ENCODE measurements at places on chromosomes 1 and 21.
A peak's percentile ranks its signal among the peaks of the same experiment; 100 is the strongest.

DNA sequence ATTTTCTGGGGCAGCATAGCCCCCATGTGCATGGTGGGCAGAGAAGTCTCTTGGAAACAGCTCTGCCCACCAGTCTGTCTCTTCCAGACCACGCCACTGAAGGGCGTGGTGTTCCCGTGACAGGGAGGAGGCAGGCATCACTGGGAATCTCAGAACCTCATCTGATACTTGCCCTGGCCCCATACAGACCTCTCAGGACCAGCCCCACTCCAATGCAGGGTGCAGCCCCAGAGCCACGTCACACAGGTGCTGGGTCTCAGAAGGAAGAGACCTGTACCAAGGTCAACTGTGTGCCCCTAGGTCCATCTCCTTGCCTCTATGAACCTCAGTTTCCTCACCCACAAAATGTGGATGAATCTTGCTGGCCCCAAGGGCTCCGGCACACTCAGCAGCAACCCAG, 7.3 kb downstream of the RAP1GAP start:
- H3K4me3 ChIP-seq, result no peak overlapping the region
- peaks cover 10% of the 10 kb centered on the region for H3K4me1 ChIP-seq
- no peak for DNase-seq

DNA sequence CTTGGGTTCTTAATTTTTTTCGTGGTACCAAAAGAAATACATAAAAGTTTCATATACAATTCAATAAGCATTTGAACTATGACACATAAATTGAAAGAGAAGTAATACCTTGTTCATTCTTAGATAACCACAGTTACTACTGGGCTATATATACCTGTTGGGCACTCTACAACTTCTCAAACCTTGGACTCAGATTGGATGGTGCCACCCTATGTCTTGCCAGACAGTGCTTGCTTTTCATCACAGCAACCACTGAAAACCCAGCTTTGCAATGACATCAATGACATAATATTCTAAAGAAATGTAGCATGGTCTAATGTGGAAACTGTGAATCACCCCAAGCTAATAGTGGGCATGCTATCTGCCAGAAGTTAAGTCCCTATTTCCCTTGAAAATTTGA, 62.8 kb upstream of the DPH5 start:
- no peak overlapping the region for H3K4me3 ChIP-seq
- H3K4me1 ChIP-seq, result peaks cover 44% of the 10 kb centered on the region
- no peaks in the 10 kb centered on the region for H3K27me3 ChIP-seq
- no peak for DNase-seq
- H3K27ac ChIP-seq, result no peak overlapping the region

DNA sequence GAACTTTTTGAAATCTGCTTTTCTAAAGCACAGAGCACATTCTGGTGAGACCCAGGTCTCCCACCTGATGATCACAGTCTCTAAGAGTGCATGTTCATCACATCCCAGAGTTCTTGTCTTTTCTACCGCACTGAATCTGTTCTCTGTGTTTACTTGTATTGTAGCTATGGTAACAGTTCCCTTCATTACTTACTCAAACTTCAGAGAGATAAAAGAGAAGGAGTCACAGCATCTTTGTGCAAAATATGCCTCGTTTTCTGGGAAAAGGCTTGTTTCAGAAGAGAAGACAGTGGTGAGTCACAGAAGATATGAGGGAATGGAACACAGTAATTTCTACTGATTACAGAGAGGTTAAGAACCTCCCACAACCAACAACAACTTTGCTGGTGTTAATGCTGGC, 580.6 kb downstream of the PLA2G4A start:
- no peaks in the 10 kb centered on the region for H3K4me1 ChIP-seq
- no peaks in the 10 kb centered on the region for H3K36me3 ChIP-seq
- no peak overlapping the region for H3K27ac ChIP-seq
- H3K4me3 ChIP-seq, result no peak overlapping the region
- DNase-seq, result no peak

- no peaks in the 10 kb centered on the region for H3K36me3 ChIP-seq
- no peak overlapping the region for H3K27ac ChIP-seq
- no peaks in the 10 kb centered on the region for H3K4me1 ChIP-seq
- no peak overlapping the region for H3K4me3 ChIP-seq
Measured at GRCh38 chr1:91282695-91283420, 121.8 kb downstream of the HFM1 start.

GRCh38 chr1:160004425-160004824, 27.4 kb downstream of the PIGM start:
- no peak overlapping the region for H3K4me3 ChIP-seq
- no peak overlapping the region for H3K27ac ChIP-seq
- DNase-seq, result no peak
- H3K4me1 ChIP-seq, result no peaks in the 10 kb centered on the region
- H3K27me3 ChIP-seq, result peaks cover 16% of the 10 kb centered on the region
- H3K36me3 ChIP-seq, result no peaks in the 10 kb centered on the region

DNA sequence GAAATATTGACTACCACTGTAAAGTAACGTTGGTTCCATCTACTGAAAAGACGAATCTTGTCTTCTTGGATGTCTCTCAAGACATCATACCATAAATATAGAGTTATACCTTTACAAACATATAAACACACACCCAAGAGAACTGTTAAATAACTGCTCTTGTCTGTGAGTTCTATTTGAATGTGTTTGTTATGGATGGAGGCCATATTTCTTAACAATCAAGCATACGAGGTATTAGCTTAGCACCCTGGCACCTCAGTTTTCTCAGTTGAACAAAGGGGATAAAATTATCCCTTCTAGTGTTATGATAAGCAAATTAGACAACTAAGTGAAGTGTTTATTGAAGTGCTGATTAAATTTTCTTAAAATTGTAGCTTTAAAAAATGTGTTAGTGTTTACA, 336.6 kb upstream of the ZRANB2 start:
- H3K27me3 ChIP-seq, result no peaks in the 10 kb centered on the region
- no peak overlapping the region for H3K27ac ChIP-seq
- DNase-seq, result no peak
- no peaks in the 10 kb centered on the region for H3K36me3 ChIP-seq
- H3K4me1 ChIP-seq, result no peaks in the 10 kb centered on the region
- no peak overlapping the region for H3K4me3 ChIP-seq

- peaks cover 4% of the 10 kb centered on the region for H3K27me3 ChIP-seq
- no peaks in the 10 kb centered on the region for H3K4me1 ChIP-seq
- H3K4me3 ChIP-seq, result no peak overlapping the region
- no peak overlapping the region for H3K27ac ChIP-seq
Measured at GRCh38 chr1:220824031-220824989, 37.6 kb downstream of the MTARC1 start.

DNA sequence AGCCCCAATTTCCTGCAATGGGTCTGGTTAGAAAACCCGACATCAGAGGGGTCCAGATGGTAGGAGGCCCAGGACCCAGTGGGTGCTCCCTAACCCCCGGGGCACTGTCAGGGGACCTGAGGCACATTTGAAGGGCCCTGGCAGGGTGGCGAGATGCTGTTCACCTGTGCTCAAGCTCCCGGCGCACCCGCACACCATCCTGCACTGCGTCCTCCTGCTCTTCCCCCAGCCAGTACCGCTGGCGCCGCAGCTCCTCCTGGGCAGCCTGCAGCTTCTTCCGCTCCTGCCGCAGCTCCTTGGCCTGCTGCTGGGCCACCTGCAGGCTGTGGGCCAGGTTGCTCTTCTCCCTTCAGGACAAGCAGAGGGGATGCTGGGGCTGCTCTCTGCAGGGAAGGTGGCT, 36.0 kb downstream of the RNU1-1 start:
- no peaks in the 10 kb centered on the region for H3K4me1 ChIP-seq
- H3K27me3 ChIP-seq, result no peaks in the 10 kb centered on the region
- no peak overlapping the region for H3K4me3 ChIP-seq
- no peak overlapping the region for H3K27ac ChIP-seq
- H3K36me3 ChIP-seq, result peaks cover 5% of the 10 kb centered on the region

DNA sequence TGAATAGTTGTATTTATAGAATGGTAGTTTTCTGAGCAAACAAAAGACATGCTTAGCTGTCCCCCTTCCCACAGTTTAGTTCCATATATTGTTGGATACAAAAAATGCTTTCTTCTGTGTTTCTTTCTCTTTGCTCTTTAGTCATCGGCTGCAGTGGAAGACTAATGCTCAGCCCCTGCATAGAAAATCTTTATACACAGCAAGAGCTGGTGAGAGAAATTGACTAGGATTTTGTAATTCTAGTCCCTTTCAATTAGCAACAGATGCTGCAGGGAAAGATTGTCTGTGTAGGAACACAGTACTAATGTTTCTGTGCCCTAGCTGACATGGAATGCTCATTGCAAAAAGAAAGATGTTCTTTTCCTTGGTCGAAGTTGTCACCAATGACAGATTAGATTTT, 200.9 kb downstream of the RPS6KC1 start:
- H3K36me3 ChIP-seq, result no peaks in the 10 kb centered on the region
- no peaks in the 10 kb centered on the region for H3K4me1 ChIP-seq
- no peak for DNase-seq
- H3K27me3 ChIP-seq, result no peaks in the 10 kb centered on the region
- H3K27ac ChIP-seq, result no peak overlapping the region

DNA sequence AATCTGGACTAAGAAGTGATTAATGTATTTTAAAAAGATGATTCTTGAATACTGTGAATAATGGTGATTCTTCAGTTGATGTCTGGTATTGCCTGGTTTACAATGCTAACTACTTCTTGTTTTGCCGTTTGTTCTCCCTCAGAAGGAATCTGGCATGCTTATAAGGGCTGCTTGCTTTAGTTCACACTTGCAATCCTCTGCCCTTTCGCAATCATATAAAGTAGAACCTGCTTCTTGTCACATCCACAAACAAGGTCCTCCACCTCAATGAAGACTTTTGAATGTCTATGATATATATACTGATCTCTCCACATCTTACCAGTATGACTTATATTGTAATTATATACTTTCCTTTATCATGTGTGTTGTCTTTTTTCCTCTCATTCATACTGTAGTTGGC, 92.6 kb downstream of the ADGRL4 start:
- no peaks in the 10 kb centered on the region for H3K27me3 ChIP-seq
- no peaks in the 10 kb centered on the region for H3K4me1 ChIP-seq
- DNase-seq, result no peak
- no peak overlapping the region for H3K27ac ChIP-seq

- peaks cover 34% of the 10 kb centered on the region for H3K27me3 ChIP-seq
- H3K4me3 ChIP-seq, result peak overlapping the region; percentile 89
- H3K27ac ChIP-seq, result peak overlapping the region; percentile 67
- H3K36me3 ChIP-seq, result peaks cover 27% of the 10 kb centered on the region
- H3K4me1 ChIP-seq, result peaks cover 61% of the 10 kb centered on the region
Measured at GRCh38 chr1:109508873-109509175, 703 bp downstream of the AMIGO1 start.

DNA sequence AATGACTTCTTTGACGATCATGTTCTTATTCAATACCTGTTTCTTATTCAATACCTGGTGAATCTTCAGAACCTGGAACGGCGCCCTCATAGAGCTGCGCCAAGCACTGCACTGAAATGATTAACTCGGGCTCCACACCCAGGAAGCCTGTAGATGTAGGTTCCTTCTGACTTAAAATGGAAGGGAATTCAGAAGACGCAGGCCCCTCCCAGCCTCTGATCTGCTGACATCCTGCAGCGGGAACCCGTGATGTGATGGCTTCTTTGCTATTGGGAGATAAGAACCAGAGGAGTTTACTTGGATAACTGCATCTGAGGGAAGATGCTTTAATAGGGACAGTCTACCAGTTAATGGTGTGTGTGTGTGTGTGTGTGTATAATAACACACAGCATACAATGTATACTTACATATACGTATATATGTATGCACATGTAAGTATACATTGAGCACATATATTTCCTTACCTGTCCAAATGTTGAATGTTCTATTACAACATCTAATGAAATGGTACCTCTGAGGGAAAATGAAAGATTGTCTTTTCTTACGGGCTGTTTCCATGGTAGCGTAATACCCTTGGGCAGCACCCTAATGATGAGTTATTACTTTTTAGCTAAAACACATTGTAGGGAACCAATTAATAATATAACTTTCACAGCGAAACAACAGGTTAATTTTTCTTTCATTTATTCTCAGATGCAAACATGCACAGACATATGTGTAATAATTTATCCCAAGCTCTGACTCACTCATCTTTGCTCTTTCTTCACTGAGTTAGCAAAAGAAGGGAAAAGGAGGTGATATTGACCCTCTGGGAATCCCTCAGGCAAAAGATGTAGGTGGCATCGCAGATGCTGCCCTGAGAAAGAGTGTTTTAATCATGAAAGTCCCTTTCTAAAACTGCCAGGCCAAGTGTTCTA, 379.8 kb downstream of the SIPA1L2 start:
- peaks cover 2% of the 10 kb centered on the region for H3K4me1 ChIP-seq
- H3K36me3 ChIP-seq, result no peaks in the 10 kb centered on the region
- peaks cover 24% of the 10 kb centered on the region for H3K27me3 ChIP-seq
- no peak overlapping the region for H3K27ac ChIP-seq
- DNase-seq, result no peak
- no peak overlapping the region for H3K4me3 ChIP-seq

GRCh38 chr1:229882621-229883020, 184.4 kb upstream of the GALNT2 start:
- no peaks in the 10 kb centered on the region for H3K4me1 ChIP-seq
- H3K27me3 ChIP-seq, result peaks cover 43% of the 10 kb centered on the region
- H3K36me3 ChIP-seq, result no peaks in the 10 kb centered on the region
- H3K4me3 ChIP-seq, result no peak overlapping the region

DNA sequence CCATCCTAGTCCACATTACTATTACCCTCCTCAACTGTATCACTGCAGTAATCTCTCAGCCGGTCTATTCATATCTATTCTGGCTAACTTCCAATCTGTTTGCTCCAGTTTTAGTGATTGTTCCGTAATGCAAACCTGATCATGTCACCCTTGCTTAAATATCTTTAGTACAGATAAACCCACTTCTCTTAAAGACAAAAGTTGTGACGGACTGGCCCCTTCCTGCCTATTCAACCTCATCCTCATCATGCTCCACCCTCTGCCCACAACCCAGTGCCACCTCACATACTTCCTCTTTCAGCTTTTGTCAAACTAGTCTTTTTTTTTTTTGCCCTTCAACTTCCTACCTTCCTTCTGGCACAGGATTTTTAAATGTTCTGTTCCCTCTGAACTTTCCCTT, 2.8 kb upstream of the C1orf162 start:
- no peaks in the 10 kb centered on the region for H3K27me3 ChIP-seq
- peaks cover 22% of the 10 kb centered on the region for H3K4me1 ChIP-seq
- DNase-seq, result peak; percentile 84
- H3K4me3 ChIP-seq, result no peak overlapping the region

GRCh38 chr21:28513428-28513827, 479.2 kb downstream of the LTN1 start:
- no peaks in the 10 kb centered on the region for H3K27me3 ChIP-seq
- no peak overlapping the region for H3K4me3 ChIP-seq
- H3K36me3 ChIP-seq, result no peaks in the 10 kb centered on the region
- H3K27ac ChIP-seq, result no peak overlapping the region
- H3K4me1 ChIP-seq, result no peaks in the 10 kb centered on the region

GRCh38 chr1:51543858-51544257, 24.8 kb upstream of the EPS15 start:
- no peak overlapping the region for H3K4me3 ChIP-seq
- no peaks in the 10 kb centered on the region for H3K27me3 ChIP-seq
- DNase-seq, result no peak
- H3K36me3 ChIP-seq, result no peaks in the 10 kb centered on the region

GRCh38 chr1:81512252-81513003, 288.3 kb upstream of the ADGRL2 start:
- H3K36me3 ChIP-seq, result no peaks in the 10 kb centered on the region
- no peaks in the 10 kb centered on the region for H3K4me1 ChIP-seq
- H3K4me3 ChIP-seq, result no peak overlapping the region
- no peak for DNase-seq

Measured in activated naive CD4-positive, alpha-beta T cell treated with anti-CD3 and anti-CD28 coated beads, Interleukin-2, amount 10 ng/mL, durations not matched to agents 7 days and 5 days (primary cell).